H9 (cell line): ENCODE measurements at places on chromosomes 3 and 15.

- peak; percentile 75 for DNase-seq
- H3K36me3 ChIP-seq, result no peaks in the 10 kb centered on the region
- H3K4me1 ChIP-seq, result no peaks in the 10 kb centered on the region; the same call in 1 of the 2 replicates
- no peaks in the 10 kb centered on the region for H3K27me3 ChIP-seq
- no peak overlapping the region for H3K27ac ChIP-seq
These were observed 21.9 kb downstream of the ABTB1 start for GRCh38 chr3:127694467-127695215.

DNA sequence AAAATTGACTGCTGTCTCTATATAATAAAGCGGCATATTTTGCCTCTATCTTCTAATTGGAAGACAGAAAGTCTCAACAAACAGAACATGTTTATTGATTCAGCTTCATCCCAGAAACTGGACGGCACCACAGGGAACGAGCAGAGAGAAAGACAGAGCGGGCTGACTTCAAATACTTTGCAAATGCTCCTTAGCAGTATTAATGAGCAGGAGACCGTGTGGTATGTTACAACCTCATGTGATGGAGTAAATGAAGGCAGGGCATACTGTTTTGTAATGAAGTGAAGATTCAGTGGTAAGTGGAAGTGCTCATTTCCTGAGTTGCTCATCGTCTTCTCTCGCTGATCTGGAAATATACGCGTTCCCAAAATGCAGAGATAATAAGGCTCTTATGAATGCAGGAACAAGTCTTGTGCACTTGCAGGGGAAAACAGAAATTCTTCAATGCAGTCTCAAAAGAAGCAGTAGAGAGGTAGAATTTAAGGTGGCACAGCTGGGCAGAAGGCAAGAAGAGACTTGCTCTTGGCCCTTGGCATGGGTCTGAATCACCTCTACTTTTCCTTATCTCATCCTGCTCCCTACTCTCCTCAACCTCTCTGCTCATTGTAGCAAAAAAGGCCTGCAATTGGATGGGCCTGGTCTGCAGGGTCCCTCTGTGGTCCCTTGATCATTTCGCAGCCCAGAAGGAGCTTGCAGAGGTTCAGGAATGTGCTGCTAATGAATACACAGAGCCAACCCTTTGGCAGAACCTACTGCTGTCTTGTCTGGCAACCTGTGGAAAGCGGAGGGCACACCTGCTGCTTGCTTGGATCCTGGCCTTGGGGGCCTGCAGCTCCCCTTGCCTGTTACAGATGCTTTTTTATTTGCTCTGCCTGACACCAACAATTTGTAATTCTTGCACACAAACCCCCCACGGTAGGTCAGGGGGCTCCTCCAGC is 604.9 kb upstream of the CFAP20DC start:
- no peaks in the 10 kb centered on the region for H3K4me1 ChIP-seq
- peaks cover 2% of the 10 kb centered on the region; the same call in 1 of the 3 replicates for H3K36me3 ChIP-seq

- H3K27me3 ChIP-seq, result no peaks in the 10 kb centered on the region
- no peak for DNase-seq
- no peak overlapping the region for H3K27ac ChIP-seq
These were observed 78.0 kb downstream of the BBX start for GRCh38 chr3:107600780-107601179.

DNA sequence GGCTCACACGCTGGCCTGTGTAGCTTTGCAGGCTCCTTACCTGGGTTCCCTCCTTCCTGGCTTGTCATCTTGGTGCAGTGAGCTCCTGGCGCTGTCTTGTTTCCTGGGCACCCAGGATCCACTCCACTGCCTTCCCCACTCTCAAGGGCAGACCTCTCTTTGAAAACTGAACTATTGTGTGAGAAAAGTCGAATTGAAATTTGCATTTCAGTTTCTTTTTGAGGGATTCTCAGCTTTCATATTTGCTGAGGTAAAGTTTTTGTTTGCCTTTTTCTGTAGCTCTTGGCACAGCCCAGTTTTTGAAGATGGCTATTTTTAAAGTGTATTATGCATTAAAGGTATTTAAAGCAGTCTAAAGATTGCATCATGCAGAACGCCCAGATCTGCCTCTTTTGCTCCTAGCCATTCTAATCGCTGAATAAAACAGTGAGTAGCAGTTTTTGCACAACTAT is 70.1 kb downstream of the CCK start:
- no peak overlapping the region for H3K4me3 ChIP-seq
- no peaks in the 10 kb centered on the region for H3K27me3 ChIP-seq
- H3K27ac ChIP-seq, result no peak overlapping the region
- no peaks in the 10 kb centered on the region; the same call in 1 of the 2 replicates for H3K4me1 ChIP-seq
- H3K36me3 ChIP-seq, result peaks cover 63% of the 10 kb centered on the region
- no peak for DNase-seq

GRCh38 chr3:97957617-97958311 is 14.5 kb downstream of the RIOX2 start:
- H3K36me3 ChIP-seq, result peaks cover 8% of the 10 kb centered on the region
- no peaks in the 10 kb centered on the region for H3K27me3 ChIP-seq
- no peak for DNase-seq
- no peak overlapping the region for H3K27ac ChIP-seq

GRCh38 chr3:17645074-17645698 is 97.2 kb downstream of the TBC1D5 start:
- peaks cover 7% of the 10 kb centered on the region for H3K36me3 ChIP-seq
- H3K4me3 ChIP-seq, result no peak overlapping the region
- no peaks in the 10 kb centered on the region for H3K4me1 ChIP-seq
- no peak for DNase-seq
- no peak overlapping the region for H3K27ac ChIP-seq

- H3K4me1 ChIP-seq, result no peaks in the 10 kb centered on the region; the same call in 1 of the 2 replicates
- H3K27me3 ChIP-seq, result no peaks in the 10 kb centered on the region
- H3K27ac ChIP-seq, result no peak overlapping the region
- H3K36me3 ChIP-seq, result no peaks in the 10 kb centered on the region
- no peak for DNase-seq
These were observed 26.1 kb upstream of the ZNF280D start for GRCh38 chr15:56759450-56759845.

DNA sequence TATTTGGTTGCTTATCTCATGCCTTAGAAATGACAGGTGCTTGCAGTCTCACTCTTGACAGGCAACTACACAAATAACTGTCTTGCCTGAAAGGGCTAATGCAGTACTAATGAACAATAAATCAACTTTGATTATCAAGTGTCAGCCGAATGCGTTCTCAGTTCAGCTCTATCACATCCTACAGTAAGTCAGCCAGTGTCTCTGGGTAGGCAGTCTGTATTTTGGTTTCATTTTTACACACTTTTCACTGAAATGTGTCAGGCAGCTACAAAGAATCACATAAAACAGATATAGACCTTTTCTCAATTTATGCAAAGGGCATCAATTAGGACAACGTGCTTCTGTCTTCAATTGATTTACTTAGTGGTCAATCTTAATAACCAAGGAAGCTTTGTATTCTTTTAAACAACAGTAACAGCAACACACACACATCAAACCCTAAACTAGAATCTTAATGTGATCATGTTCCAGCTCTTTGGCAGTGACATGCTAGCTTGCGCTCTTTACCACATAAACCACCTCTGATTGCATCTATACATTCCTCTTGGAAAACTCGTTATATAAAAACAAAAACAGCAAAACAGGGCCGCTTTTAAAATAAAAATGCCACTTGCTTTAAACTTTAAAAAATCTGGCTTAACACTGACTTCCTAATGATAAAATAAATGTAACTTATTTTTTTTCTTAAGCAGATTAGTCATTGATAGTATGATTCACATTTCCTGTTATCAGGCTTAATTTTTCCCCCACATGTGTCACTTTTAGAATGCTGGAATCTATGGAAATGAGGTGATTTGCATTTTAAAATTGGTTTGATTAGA is 520.4 kb downstream of the FOXP1 start:
- H3K4me1 ChIP-seq, result peaks cover 6% of the 10 kb centered on the region; the same call in 1 of the 2 replicates
- H3K27ac ChIP-seq, result no peak overlapping the region
- no peak overlapping the region for H3K4me3 ChIP-seq
- H3K36me3 ChIP-seq, result no peaks in the 10 kb centered on the region
- DNase-seq, result no peak
- H3K27me3 ChIP-seq, result no peaks in the 10 kb centered on the region

DNA sequence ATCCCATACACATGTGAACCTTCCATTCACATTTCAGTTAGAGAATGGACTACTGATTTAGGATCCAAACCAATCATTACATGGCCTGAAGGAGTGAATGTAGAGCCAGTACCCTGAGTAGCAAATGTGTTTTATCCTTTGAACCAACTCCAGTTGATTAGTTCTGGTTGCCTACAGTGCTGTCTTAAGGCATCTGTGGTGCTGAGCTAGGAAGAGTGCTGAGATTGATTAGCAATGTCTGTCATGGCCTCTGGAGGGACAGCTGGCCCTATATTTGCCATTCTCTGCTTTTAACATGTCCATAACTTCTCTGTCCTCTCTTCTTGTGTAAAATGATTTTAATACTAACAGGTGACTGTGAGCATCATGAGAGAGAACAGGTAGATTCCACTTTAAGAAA is 11.1 kb downstream of the LRTM1 start:
- no peak overlapping the region for H3K27ac ChIP-seq
- no peak overlapping the region for H3K4me3 ChIP-seq
- no peak for DNase-seq
- no peaks in the 10 kb centered on the region for H3K27me3 ChIP-seq
- H3K36me3 ChIP-seq, result peaks cover 14% of the 10 kb centered on the region
- no peaks in the 10 kb centered on the region for H3K4me1 ChIP-seq

DNA sequence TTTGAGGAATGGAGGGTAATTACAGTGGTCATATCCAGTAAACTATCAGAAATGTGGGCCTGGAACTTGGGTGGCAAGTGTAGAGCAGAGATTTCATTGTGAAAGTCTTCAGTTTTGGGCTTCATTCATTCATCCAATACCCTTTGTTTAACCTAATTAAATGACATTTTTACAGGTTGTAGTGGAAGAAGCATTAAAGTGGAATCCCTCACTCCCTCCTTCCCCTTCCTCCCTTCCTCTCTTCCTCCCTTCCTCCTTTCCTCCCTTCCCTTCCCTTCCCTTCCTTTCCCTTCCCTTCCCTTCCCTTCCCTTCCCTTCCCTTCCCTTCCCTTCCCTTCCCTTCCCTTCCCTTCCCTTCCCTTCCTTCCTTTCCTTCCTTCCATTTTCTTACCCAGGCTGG is 219.3 kb downstream of the PDCD6IP start:
- no peaks in the 10 kb centered on the region for H3K36me3 ChIP-seq
- no peaks in the 10 kb centered on the region for H3K4me1 ChIP-seq
- H3K4me3 ChIP-seq, result no peak overlapping the region
- no peak overlapping the region for H3K27ac ChIP-seq
- no peaks in the 10 kb centered on the region for H3K27me3 ChIP-seq

DNA sequence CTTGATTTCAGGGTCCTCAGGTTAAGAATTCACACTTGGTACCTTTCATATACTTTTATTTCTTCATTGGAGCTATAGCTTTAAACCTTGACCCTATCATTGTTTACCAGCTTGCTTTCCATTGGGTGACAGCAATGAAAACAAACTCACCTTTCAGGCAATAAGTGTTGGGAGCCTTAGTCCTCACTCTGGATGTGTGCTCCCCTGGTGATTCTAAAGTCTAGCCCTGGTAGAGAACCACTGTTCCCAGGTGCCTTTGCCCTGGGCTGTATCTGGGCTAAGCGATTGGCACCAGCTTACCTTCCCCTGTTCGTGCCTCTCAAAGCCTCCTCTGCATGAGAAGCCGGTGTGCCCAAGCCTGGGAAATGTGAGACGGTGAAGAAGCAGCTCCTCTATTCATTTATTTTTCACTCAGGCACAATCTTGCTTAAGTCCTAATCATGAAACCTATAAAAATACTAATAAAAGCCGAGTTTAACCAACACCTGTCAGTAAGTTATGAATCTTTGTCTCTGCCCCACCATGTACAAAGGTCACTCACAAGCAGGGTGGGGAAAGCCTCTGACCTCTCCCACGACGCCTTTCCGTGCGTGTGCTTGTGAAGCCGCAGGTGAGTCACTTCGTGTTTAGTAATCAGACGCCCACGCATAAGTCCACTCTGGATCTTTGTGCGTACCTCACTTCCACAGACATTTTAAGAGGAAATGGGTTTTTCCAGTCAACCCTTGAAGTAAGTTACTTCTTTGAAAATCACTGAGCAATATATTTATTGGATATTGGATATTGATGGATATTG is 12.8 kb upstream of the ARRDC4 start:
- no peaks in the 10 kb centered on the region for H3K4me1 ChIP-seq
- no peak overlapping the region for H3K27ac ChIP-seq

DNA sequence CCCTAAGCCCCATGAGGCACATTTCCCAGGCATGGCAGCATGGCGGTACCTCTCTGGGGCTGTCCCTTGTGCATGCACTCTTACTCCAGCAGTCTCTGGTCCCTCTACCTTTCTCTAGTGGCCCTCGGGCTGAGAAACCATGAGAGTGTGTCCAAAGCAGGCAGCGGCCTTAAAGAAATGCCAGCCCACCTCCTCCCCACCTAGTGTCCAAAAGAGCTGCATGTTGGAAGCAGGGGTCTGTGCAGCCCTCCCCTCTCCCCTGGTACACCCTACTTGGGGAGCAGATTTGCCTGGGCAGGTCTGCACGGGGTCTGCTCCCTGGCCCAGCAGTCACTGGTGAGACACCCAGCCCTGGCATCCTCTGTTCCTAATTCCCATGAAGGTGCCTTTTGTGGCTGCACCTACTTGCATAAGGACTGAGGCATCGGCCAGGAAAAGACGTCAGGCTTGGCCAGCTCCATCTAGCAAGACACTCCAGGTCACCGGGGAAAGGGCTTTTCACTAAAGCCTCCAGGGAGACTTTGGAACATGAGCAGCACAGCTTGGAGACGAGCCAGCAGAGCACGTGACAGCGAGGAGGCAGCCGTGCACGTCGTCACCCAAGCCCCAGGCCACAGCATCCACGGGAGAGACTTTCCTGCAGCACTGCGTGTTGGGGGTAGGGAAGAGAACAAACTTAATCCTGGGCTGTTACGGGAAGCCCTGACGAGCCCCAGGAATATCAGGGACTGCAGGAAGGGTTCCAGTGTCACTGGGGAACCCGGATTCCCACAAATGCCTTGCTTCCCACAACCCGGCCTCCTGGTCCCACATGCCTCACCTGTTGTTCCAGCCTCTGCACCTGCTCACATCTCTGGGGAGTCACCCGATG is 38.8 kb downstream of the TM2D3 start:
- H3K36me3 ChIP-seq, result no peaks in the 10 kb centered on the region
- no peak for DNase-seq
- H3K4me3 ChIP-seq, result no peak overlapping the region
- H3K27me3 ChIP-seq, result no peaks in the 10 kb centered on the region; the same call in 1 of the 2 replicates

DNA sequence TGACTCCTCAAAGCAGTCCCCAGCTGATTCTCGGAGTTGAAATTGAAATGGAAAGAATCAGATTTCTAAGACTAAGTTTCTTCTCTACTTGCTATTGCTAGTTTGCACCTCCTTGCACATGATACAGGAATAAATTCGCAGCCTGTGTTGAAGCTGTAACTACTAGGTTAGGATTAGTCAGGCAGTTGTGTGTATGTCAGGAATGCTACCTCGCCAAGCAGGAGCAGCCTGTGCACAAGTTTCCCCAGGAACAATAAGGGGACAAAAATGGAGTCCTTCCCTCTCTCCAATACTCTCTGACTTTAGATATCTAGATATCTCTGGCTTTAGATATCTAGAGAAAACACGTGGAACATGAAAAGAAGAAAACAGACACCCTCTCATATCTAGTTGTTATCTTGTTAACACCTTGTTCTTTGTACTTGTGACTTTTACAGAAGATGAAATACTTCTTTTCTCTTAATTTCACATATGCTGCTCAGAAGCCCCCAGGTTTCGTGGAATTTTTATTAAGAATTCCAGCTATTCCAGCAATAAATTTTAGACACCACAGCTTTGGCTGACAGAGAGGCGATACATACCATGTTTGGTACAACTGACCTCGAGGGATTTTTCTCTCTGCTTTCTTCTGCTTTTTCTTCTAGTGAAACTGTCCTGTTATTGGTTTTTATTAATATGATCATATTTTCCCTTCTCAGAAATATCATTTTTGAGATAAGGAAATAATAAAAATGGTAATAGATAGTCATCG is 56.1 kb upstream of the CMSS1 start:
- no peak for DNase-seq
- no peak overlapping the region for H3K27ac ChIP-seq
- no peaks in the 10 kb centered on the region for H3K27me3 ChIP-seq
- no peaks in the 10 kb centered on the region for H3K36me3 ChIP-seq
- no peak overlapping the region for H3K4me3 ChIP-seq
- H3K4me1 ChIP-seq, result no peaks in the 10 kb centered on the region
